ENCODE measurements at places on chromosomes 1 and 21.

GRCh38 chr1:243587823-243588560, 262.1 kb downstream of the AKT3 start:
- no peak for DNase-seq

DNA sequence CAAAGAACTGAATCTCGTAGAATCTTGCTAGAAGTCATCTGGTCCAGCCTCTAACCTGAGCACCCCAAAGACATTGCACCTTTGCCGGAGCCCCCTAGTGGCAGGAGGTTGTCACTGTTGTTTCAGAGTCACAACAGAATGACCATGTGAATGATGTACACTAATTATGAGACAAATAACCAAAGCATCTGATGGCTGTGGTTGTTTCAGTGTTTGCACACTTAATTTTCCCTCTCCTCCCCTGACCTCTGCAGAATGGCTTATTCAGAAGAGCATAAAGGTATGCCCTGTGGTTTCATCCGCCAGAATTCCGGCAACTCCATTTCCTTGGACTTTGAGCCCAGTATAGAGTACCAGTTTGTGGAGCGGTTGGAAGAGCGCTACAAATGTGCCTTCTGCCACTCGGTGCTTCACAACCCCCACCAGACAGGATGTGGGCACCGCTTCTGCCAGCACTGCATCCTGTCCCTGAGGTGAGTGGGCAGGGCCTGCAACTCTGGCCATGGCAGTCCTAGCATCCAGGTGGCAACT, 26.4 kb downstream of the TRAF5 start:
- peak; percentile 55 for DNase-seq

- DNase-seq, result no peak
Observed at GRCh38 chr1:153312570-153313186, at the start of gene PGLYRP3. PGLYRP3 (minus strand) TSS chr1:153312952; CDS start chr1:153310665, 2,287 bp downstream.

GRCh38 chr1:57957576-57957975, 533.7 kb upstream of the DAB1 start:
- DNase-seq, result no peak

- no peak for DNase-seq
Observed at GRCh38 chr1:71031426-71031825, 16.2 kb downstream of the PTGER3 start.

DNA sequence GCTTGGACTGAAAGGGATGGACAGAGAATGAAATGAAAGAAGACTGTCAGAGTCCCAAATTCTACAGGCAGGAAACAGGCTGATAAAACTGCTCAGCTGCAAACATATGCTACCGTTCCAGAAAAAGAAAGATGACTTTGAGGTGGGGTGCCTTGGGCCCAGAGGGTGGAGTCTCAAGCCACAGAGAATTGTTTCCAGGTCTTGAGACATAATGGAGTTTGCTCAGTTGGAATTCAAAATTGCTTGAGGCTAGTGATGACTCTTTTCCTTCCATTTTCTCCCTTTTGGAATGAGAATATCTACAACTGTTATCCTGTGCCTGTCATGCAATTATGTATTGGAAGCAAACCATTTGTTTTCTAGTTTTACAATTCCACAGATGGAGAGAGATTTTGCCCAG, 23.6 kb upstream of the PSEN2 start:
- no peak for DNase-seq

- no peak for DNase-seq
Observed at GRCh38 chr1:75472971-75473603, 137.8 kb downstream of the SLC44A5 start.

DNA sequence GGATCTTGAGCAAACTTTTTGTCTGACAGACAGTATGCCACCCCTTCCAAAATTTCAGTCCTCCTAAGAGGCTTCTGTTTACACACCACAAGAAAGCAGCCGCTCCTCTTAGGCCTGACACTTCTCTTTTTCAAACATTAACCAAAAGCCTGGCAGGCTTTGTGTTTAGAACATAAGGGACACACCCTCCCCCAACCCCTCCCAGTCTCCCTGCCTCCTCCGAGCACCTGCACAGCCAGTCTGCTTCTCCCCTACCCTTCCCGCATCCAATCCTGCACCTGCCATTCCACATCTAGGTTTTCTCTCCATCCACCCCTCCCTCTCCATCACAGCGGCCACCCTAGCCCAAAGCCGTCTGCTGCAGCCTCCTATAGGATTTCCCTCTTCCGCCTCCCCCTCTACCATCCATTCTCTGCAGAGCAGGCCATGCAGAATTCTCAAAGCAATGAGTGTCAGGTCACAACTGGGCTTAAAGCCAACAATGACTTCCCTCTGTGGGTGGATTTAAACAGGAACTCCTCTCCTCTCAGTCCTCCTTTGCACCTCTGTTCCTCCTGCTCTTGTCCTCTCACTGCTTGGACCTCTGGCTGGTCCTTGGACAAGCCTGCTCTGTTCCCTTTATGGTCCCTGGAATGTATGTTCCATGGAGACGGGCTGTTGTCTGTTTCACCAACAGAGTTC, 478.2 kb downstream of the NPHP4 start:
- DNase-seq, result no peak

- DNase-seq, result no peak
Observed at GRCh38 chr1:44677201-44677766, 2.8 kb downstream of the ARMH1 start.

DNA sequence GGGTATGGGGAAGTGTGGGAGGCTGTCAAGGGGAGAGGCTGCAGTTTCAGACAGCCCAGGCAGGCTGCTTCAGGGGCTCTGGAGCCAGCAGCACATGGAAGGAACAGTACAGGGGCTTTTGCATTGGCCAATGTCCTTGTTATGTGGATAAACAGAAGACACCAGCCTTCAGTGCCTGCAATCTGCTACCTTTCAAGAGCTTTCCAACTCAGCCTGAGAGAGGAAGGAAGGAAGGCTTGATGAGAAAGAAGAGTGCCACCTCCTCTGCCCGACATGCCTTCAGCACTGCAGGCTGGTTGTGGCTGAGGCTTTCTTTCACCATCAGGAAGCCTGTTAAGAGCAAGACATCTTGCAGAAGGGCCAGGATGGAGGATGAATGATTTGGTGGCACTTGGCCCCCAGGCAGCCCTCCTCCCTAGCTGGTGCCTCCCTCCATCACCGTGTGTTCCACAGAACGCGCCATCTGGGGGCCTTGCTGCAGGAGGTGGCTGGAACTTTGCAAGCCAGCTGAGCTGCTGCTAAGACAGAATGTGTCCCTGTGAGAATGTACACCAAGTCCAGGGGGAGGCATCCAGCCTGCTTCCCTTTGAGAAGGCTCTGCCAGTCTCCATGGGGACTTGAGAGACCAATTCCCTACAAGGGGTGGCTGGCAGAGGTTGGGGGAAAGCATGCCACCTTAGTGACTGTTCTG, 372.4 kb upstream of the PROX1 start:
- no peak for DNase-seq

DNA sequence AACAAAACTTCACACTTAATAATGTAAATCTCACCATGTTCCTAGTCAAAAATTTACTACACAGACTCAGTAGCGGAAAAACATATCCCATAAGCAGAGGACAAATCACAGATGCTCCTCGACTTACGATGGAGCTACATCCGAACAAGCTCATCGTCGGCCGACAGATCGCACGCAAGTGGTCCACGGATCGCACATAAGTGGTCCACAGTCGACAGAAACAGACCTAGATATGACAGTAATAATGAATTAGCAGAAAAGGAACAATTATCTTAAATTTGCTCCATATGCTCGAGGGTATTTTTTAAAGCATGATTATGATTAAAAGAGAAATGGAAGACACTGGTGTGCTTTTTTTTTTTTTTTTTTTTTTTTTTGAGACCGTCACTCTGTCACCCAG, 36.3 kb downstream of the WDR4 start:
- no peak for DNase-seq

- DNase-seq, result no peak
Observed at GRCh38 chr1:117114877-117115276, 6.7 kb downstream of the TRIM45 start.

GRCh38 chr21:40215941-40216340, 348.7 kb downstream of the PCP4 start:
- no peak for DNase-seq

DNA sequence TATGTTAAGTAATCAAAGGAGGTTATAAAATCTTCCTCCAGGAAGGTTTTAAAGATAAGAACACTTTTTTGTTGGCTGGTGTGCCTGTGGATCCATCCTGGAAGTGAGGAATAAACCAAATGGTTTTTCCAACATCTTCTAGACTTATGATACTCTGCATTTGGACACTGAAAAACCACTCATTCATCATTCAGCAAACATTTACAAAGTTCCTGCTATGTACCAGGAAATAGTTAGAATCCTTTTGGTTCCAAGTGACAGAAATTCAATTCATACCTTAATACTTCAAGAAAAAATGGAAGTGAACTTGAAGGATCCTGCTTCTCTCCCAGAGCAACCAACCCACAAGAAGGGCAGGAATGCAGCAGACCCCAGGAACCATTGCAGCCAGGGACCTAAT, 39.6 kb upstream of the PIGC start:
- no peak for DNase-seq

DNA sequence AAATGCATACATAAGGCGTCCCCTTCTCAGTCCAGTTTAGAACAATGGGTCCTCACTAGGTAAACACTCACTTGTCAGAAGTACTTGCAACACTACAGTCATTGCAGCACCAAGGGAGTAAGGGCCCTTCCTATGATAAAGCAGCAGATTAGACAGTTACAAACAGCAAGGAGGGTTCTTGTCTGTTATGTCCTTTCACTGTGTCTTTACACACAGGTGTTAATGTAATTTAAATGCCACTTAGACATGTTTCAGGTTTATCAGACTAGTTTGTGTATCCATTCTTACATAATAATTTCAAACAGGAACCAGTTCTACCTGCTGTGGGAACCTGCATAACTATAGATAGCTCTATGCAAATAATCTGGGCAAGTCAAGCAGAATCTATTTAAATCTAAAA, 105.6 kb upstream of the USH2A start:
- DNase-seq, result no peak

- no peak for DNase-seq
Observed at GRCh38 chr1:119005724-119006405, 17.7 kb upstream of the TBX15 start.

GRCh38 chr1:108041360-108042142, 76.6 kb upstream of the VAV3 start:
- peak; percentile 6 for DNase-seq

DNA sequence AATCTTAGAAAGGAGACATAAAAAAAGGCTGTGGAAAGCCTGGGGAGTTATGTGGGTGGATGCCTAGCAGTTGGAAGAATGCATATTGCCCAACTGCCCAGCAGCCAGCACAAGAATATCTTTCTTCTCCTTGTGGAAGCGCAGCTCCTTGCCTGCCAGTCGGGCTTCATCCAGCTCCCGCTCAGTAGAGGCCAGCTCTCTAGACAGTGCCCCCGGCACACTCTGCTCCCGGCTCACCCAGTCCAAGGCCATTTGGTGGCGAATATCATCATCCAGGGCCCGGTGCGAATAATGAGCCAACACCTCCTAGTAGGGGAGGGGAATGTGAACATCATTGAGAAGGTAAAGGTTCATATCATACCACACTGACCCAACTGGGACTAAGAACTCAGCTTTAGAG, 9.0 kb upstream of the RBM8A start:
- no peak for DNase-seq

GRCh38 chr1:182170891-182171461, 109.5 kb upstream of the ZNF648 start:
- DNase-seq, result no peak

DNA sequence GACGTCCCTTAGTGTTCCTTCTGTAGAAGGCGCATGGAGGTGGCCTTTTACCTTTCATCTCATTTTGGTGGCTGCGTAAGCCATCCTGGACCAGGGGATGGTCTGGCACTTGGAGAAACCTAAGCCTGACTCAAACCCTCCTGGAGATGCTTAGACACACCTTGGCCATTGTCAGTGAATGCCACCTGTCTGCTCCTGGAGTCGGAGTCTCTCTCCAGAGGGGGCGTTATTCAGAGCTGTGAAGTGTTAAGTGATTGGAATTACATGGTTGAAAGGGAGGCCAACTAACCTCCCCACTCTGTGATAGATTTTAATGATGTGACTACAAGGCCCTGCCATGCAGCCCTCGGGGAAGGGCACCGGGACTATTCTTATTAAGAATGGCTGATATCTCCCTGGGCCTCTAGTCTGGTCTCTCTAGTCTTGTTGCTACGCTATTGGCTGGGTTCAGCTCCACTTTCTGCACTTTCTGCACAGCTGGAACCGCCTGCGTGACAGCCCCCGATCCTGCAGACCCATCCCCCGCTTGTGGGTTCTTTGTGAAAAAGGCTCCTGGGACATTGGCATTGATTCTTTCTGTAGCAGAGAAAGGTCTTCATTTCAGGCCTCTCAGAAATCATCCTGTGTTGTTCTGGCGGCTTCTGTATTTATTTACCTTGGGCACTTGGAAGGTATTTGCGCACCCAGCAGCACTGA, 4.2 kb downstream of the RASSF5 start:
- no peak for DNase-seq

DNA sequence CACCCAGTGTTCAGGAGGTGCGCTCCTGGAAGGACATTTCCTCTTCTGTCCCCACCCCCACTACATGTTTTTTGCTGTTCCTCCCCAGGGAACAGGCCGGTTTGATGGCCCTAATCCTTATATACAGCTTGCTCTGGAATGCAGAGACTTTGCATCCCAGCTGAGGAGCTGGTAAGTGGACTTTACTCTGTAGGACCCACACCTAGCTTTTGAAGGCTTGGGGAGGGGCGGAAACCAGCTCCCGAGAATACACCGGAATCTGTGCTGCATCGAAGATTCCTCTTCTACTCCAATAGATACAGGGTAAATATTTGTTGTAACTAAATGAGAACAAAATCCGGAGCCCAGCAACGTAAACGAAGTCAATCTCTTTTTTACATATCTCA, 1.2 kb upstream of the CGN start:
- DNase-seq, result no peak

DNA sequence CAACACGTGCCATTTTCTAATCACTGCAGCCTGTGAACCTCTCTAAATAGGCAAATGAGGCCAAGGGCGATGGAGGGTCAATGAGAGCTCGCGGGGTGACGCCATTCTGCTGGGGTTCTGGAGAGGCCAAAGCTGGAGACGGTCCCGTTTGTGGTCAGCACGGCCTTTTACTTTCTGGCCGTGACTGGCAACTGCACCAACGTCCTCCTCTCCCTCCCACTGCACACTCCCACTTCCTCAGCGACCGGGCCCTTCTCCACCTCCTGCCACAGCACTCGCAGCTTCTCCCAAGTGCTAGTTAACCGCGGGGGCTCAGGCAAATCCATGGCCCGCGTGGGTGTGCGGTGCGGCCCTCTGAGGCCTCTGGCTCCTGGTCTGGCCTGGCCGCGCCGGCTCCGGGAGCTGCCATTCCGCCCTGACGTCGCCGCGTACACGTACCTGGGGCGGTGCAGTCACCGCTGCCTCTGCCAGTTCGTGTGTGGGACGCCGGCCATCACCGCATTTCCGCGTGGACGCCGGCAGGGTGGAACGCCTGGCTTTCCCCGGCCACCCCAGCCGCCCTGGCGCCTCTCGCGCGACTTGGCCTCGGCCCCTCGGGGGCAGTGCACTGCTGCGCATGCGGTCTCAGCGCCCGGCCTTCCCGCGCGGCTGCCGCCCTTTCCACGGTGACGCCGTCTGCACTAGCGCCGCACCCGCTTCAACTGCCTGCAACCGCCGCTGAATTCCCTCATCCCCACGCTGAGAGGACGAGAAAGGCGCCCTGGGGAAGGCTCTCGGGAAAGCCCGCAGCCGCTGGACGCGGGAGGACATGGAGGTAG, 18.2 kb downstream of the OR2C3 start:
- no peak for DNase-seq

GRCh38 chr1:37071829-37072228, 37.5 kb upstream of the GRIK3 start:
- DNase-seq, result no peak

GRCh38 chr1:246511203-246511602, 4.1 kb upstream of the SMYD3 start:
- DNase-seq, result no peak

All from NK-92 treated with Interleukin-12 subunit alpha and Interleukin-12 subunit beta, amount 100 ng/mL, for 24 hours (cell line).